Activated naive CD4-positive, alpha-beta T cell (primary cell): ENCODE measurements at places on chromosomes 5 and 9.

GRCh38 chr5:180193749-180194375 lies 15.1 kb downstream of the RASGEF1C start:
- DNase-seq, result no peak

DNA sequence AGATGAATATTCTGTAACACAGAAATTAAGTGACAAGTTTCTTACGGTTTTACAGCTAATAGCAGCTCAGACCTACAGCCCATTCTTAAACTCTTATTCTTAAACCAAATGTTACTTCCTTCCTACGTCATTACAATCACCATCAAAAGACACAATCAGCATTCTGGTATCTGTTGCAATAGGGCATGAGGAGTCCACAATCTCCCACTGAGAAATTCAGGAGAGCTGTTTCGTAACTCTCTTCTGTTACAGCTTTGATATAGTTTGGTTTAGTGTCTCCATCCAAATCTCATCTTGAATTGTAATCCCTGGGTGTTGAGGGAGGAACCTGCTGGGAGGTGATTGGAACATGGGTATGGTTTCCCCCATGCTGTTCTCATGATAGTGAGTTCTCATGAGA lies 163.4 kb downstream of the GAS1 start:
- DNase-seq, result no peak

DNA sequence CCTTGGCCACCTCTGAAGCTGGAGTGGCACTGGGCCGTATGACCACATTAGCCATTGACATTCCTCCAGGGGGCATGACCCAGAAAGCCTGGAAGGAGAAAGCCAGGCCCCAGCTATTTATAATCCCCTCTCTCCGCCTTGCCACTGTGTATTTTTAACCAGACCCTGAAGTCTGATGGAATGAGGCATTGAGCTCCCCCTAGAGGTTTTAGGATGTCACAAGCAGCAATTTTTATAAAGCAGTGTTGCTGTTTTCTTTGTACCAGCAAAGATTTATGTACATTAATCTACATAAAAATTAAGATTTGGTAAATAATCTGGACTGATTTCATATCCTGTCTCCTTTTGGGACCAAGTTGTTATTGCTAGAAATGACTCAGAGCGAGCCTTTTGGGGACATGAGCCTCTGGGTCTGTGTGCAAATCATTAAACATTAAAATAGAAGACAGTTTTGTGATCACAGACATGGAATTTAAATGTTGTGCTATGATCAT lies 127.1 kb downstream of the TRIO start:
- DNase-seq, result no peak

DNA sequence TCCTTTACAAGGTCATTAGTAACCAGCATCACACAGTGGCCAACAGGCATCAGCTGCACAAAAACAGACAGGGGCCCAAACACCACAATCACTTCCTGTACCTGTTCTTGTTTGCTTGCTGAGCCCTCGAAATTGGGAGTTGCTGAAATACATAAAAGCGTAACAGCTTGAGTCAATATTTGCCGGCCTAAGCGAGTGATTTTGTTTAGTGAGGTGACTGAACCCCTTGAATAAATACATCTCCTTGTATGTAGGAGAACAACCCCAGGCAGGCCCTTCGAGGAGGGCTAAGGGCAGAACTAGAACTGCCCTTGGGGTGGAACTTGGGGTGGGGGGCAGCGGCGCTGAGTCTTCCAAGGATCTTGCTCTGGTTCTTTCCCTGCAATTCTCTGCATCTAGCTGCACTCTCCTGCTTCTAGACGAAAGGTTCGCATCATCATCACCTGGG lies 502.5 kb downstream of the RASEF start:
- DNase-seq, result no peak

- no peak for DNase-seq
Measured at GRCh38 chr5:76585783-76586217, 37.4 kb downstream of the F2RL2 start.

DNA sequence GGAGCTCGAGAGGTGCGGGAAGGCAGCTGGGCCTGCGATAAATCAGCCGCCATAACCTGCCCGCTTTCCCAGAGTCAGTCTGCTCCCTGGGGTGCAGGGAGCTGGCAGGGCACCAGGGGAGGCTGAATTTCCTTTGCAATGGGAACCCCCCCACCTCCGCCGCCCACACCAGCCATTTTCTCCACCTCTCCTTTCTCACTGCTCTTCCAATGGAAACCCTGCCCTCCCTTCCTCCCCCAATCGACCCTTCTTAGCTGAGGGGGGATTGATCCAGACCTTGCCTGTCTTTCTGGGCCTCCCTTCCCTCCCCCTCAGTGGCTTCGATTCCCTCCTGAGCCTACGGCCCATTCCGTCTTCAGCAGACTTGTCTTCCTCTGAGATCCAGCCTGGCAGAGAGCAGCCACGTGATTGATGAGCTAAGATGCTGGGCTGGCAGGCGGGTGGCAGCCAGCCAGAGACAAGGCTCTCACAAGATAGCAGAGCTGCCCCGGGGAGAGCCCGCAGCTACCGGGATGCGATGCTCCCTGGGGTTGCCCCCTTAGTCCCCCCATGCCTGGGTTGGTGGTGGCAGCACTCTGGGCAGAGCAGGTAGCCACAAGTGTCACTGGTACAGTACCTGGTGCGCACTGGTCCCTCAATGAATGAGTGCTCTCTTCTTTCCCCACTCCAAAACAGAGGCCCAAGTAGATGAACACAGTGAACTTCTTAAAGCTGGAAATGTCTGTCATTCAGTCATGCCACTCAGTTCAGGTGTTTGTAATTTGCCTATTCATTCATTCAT lies 53.7 kb upstream of the FABP6 start:
- DNase-seq, result no peak

GRCh38 chr9:124781967-124782660 lies 5.2 kb downstream of the OLFML2A start:
- no peak for DNase-seq
